ENCODE measurements at places on chromosomes 3 and 15. TPM values are rescaled to one million over a fixed set of nuclear protein-coding genes. Genes with fewer than 3 reads are reported as not detected.

The RAD51 gene
- 1.1 TPM for total RNA-seq

- no peak overlapping the region for H3K4me3 ChIP-seq
- H3K27ac ChIP-seq, result no peak overlapping the region
- no peak for DNase-seq
- no peaks in the 10 kb centered on the region for H3K27me3 ChIP-seq
- H3K36me3 ChIP-seq, result peaks cover 77% of the 10 kb centered on the region
Measured at GRCh38 chr3:16350597-16351318, 85.7 kb downstream of the OXNAD1 start.

The ETV5 gene
- 24.4 TPM for total RNA-seq

DNA sequence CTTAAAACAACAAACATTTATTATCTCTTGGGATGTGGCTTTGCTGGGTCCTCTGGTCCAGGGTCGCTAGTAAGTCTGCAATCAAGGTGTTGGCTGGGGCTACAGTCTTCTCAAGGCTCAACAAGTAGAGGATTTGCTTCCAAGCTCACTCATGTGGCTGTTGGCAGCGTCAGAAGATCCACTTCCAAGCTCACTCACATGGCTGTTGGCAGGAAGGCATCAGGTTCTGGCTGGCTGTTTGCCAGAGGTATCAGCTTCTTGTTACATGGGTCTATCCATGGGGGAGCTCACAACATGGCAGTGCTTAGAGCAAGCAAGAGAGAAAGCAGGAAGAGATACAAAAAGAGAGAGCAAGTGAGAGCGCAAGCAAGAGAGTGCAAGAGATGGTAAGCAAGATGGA is 15.0 kb upstream of the BNC1 start:
- H3K27me3 ChIP-seq, result peaks cover 49% of the 10 kb centered on the region
- H3K4me1 ChIP-seq, result no peaks in the 10 kb centered on the region
- no peak overlapping the region for H3K4me3 ChIP-seq
- DNase-seq, result no peak
- H3K27ac ChIP-seq, result no peak overlapping the region

DNA sequence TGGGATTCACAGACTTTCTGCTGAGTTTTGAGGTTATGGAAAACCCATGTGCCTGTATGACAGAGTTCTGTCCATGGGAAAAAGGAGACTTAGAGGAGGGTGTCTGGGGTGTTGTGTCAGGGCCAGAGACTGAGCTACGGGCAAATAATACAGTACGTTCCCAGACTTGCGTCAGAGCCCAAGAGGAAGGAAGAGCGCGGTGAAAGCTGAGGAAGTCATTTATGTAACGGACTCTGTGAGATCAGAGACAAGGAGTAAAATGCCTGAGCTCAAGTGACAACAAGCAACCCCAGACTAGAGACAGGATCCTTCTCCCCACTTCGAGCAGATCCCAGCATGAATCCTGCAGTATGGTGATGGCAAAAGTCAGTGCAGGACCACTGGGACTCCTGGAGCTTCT is 368.6 kb upstream of the MCTP2 start:
- DNase-seq, result no peak
- H3K4me1 ChIP-seq, result no peaks in the 10 kb centered on the region
- H3K36me3 ChIP-seq, result peaks cover 12% of the 10 kb centered on the region
- peak overlapping the region; percentile 55 for H3K4me3 ChIP-seq
- peak overlapping the region; percentile 61 for H3K27ac ChIP-seq

The SLC9C1 gene
- not detected for total RNA-seq

GRCh38 chr3:10462641-10463532 is 42.5 kb downstream of the ATP2B2 start:
- no peaks in the 10 kb centered on the region for H3K36me3 ChIP-seq
- no peak overlapping the region for H3K4me3 ChIP-seq
- no peak for DNase-seq

The GUCA1C gene
- not detected for total RNA-seq
